ENCODE measurements at places on chromosomes 2 and 18.

GRCh38 chr2:40606862-40607261 lies 155.0 kb upstream of the SLC8A1 start:
- no peak for DNase-seq

- peak; percentile 81 for DNase-seq
Observed at GRCh38 chr2:28664120-28664842, 87.3 kb upstream of the PPP1CB start.

- DNase-seq: no peak
Observed at GRCh38 chr2:48258481-48259149, 271.3 kb upstream of the STON1 start.

DNA sequence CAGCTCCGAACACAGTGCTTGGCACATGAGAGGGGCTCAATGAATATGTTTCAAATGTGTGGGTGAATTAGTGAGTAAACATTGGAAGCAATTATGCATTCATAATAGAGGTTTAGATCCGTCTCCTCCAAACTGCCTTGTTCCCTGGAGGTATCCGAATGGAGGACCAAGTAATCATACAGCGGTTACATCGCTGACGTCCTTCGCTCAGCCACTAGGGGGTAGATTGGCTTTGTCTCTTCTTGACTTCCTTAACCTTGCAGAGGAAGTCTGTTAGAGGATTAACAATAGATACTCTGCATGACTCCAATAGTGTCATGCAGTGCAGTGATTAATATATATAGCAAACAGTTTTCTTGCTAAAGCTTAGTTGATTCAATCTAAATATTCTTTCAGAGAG lies 517.0 kb downstream of the PTPRM start:
- DNase-seq: peak; percentile 26

GRCh38 chr2:127560201-127560930 lies 24.9 kb downstream of the MYO7B start:
- no peak for DNase-seq

DNA sequence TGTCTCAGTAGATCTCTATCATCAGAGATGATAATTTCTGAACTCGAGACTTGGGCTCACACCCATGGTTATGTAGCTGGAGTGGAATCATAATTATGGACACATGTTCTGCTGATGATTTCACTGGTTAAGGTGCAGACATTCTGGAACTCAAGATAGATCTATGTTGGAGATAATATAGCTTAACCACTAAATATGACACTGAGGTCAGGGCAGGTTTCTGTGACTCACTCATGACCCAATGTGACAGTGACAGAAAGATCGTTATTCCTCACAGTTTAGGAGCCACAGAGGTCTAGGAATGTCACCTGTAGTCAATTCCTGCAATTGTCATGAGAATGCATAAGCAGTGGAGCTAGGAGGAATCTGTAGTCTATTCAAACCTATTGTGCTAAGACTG lies 828.6 kb downstream of the TRIB2 start:
- no peak for DNase-seq

GRCh38 chr2:453132-453531 lies 165.2 kb upstream of the ALKAL2 start:
- no peak for DNase-seq

GRCh38 chr18:80108739-80109675 lies at the start of gene ADNP2:
Gene ADNP2, plus strand, starts transcription at chr18:80109262. Its CDS starts 8,281 bp downstream, at chr18:80117543.
- DNase-seq: peak; percentile 88

DNA sequence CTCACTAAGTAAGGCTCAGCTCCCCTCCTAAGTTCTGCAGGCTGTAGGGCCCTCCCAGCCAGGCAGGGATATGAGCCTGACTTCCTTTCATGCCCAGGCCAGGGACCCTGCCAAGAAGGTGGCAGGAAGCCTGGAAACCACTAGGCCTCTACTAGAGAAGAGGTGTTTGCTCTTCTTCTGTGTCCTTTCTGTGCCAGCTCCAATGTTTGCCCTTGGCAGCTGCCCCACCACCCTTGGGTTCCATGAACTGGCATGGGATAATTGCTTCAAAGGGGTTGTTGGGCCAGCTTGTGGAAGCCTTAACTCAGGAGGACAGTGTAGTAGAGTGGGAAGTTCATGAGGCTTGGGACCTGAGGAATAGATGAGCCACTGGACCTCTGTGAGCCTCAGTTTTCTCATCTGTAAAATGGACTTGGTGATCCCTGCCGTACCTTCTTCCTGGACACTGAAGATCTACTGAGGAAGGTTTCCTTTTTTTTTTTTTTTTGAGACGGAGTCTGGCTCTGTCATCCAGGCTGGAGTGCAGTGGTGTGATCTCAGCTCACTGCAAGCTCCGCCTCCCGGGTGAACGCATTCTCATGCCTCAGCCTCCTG lies 3.9 kb downstream of the SLC35F6 start:
- DNase-seq: no peak

DNA sequence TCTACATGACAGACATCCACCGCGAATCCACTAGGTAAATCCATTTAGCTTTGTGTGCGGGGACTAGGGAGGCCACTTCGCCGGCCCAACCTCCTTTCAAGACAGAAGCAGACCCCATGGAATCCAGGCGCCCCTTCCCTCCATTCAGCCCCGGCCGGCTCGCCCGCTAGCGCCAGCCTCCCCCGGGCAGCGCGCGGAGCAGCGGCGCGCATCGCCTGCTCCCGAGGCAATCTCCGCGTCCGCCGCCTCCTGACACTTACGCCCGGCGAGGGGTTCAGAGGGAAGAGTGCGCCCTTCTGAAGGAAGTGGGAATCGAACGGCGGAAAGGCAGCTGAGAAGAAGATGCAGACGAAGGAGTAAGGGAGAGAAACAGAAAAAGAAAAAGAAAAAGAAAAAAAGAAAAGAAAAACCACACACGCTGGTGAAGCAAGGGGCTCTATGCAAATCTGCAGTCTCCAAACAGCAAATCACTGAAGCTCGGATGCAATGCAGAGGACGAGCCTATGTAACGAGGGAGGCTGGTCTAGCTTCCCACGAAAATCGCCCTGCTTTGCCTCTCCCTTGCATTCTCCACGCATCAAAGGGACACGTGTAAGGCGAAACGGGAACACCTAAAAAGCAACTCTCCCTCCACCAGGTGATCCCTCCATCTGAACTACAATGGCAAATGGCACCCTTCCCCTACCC lies 684.4 kb downstream of the NRXN1 start:
- peak; percentile 34 for DNase-seq

DNA sequence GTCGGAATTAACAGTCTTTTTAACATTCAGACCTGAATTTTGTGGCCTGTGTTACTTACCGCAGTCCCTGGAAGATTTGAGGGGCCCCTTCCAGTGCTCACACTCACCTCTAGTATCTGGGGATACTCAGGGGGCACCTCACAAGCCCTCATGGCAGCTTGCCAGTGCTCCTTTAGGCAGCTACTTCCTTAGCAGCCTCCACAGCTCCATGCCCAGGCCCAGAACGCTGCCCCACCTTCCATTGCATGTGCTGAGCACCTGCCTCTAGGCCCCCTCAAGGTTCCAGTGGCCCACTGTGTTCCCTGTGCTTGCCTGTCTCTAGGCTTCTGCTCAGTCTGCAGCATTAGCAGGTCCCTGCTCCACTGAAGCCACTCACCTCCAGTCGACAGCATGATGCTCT lies 30.0 kb upstream of the PLA2R1 start:
- no peak for DNase-seq

GRCh38 chr2:60335533-60336237 lies 217.8 kb downstream of the BCL11A start:
- no peak for DNase-seq

- peak; percentile 35 for DNase-seq
Observed at GRCh38 chr2:149561309-149561926, 26.2 kb downstream of the MMADHC start.

DNA sequence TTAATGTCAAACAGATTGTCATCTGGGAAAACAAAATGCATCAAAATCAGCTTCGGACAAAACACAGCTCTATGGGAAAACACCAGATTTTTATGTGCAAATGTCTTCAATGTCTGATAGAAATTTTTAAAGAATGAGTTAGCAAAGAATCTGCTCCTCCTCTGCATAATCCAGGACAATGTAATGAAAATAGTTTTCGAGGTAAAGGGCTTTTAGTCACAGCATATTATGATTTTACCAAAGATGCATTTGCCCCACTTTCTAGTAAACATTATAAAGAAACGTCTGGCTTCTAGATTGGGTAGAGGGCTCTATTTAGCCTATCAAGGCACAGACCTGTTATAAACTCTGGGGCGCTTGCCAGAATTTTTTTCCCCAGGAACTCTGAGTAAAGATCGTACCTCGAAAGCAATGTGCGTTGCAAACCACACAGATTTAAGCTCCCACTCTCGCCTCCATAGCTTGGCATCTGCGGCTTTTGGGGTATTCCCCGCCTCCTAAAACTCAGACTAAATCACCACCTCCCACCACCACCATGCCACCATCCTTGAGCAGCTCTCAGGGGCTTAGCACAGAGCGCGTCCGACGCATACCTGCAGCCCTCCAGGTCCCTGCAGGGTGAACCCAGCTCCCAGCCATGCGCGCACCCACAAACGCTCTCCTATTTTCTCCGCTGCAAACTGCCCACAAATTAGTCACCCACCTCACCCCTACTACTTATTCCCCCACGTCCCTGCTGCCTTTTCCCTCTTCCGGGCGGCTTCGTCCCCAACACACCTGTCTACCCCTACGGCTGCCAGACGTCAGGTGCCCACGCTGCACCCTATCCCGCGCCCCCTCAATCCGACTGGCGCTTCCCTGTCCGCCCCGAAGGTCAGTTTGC lies 829 bp downstream of the ACVR1C start:
- DNase-seq: peak; percentile 2

GRCh38 chr18:43161528-43161927 lies 46.0 kb upstream of the RIT2 start:
- no peak for DNase-seq

GRCh38 chr2:152499896-152500735 lies 165.1 kb downstream of the FMNL2 start:
- no peak for DNase-seq

- DNase-seq: peak; percentile 36
Observed at GRCh38 chr2:190649798-190650390, 1.0 kb downstream of the NAB1 start.

GRCh38 chr2:27702302-27702701 lies 38.6 kb downstream of the SLC4A1AP start:
- DNase-seq: no peak
